ENCODE measurements at places on chromosomes 3 and 15.

DNA sequence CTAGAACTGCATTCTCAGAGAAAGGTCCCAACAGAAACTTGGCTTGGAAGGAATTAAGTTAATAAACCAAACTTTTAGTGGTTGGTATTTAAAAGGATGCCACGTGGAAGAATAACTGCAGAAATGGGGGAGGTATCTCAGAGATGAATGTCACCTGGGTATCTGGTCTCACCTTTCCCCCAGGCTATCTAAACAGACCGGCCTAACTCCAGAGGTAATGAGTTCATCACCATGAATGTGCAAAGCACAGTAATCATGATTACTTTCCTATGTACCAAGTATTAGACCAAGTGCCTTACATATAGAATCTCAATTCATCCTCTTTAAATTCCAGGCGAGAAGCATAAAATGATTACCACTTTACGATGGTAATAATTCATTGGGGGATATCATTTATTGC lies 80.8 kb downstream of the FBN1 start:
- DNase-seq = no peak

- no peak for DNase-seq
These were observed 32.1 kb downstream of the ILDR1 start for GRCh38 chr3:121989943-121990342.

DNA sequence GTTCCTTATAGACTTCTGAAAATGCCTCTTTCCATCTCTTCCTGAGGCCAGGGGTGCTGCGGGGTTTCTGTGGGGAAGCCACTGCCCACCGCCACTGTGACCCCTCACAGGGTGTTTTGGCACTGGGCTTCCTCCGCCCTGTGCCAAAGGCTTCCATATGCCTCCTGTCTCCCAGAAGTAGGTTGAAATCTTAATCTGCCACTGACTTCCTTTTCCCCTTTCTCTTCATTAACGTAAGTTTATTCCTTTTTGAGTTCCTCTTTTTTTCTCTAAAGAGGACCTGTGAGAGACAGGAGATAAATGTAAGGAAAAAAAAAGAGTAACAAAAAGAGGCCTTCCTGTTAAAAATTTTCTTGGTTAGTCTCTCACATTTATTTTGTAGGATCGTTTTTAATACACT lies 220.5 kb downstream of the CTNNB1 start:
- no peak for DNase-seq

- DNase-seq = peak; percentile 28
These were observed 35.8 kb downstream of the ARMC8 start for GRCh38 chr3:138222942-138223287.

DNA sequence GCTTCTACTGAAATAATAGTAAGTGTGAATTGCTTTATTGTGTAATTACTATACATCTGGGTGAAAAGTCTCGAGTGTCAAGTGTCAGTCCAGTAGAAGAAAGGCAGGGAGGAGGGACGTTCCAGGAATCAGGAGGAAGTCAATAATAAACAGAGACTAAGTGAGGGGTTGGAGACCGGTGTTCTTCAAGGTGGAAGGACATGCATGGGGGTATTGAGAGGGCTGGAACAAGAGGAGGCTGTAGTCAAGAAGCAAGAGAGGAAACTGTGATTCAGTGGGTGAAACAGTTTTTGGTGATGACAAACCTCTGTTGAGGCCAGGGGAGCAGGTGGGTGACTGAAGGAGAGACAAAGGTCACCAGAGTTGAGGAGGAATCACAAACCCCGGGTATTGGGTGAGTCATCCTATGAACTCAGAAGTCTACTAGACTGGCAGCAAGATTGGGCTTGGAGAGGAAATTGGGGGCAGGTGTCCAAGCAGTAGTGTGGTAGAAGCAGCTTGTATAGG lies 11.6 kb upstream of the SCAMP5 start:
- peak; percentile 85 for DNase-seq

DNA sequence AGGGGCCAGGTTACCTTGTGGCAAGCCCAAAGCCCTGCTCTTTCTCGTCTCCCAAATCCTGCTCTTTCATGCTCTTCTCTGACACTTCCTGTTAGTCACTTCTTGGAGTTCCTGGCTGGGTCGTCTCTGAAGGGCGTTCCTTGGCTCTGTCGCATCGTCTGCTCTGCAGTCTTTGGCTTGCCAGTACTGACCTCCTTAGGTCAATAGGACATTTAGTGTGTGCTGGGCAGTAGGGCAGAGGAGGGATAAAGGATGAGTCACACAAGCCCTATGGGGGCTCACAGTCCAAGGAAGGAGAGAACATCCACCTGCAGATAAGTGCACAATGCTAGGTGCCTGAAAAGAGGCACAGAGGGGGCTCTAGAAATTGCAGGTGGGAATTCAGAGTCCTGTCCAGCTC lies 87.5 kb downstream of the FAM43A start:
- DNase-seq = no peak

Measured in activated CD4-positive, alpha-beta T cell treated with anti-CD3 and anti-CD28 coated beads, Interleukin-2, Interleukin-6, amounts not matched to agents 100 ng/mL and 50 ng/mL, durations not matched to agents 16 hours and 8 hours (primary cell).